Activated T-cell treated with anti-CD3 and anti-CD28 coated beads for 24 hours (primary cell): ENCODE measurements at places on chromosomes 1 and 21.

- DNase-seq: no peak
Observed at GRCh38 chr1:208350815-208351214, 106.6 kb upstream of the PLXNA2 start.

DNA sequence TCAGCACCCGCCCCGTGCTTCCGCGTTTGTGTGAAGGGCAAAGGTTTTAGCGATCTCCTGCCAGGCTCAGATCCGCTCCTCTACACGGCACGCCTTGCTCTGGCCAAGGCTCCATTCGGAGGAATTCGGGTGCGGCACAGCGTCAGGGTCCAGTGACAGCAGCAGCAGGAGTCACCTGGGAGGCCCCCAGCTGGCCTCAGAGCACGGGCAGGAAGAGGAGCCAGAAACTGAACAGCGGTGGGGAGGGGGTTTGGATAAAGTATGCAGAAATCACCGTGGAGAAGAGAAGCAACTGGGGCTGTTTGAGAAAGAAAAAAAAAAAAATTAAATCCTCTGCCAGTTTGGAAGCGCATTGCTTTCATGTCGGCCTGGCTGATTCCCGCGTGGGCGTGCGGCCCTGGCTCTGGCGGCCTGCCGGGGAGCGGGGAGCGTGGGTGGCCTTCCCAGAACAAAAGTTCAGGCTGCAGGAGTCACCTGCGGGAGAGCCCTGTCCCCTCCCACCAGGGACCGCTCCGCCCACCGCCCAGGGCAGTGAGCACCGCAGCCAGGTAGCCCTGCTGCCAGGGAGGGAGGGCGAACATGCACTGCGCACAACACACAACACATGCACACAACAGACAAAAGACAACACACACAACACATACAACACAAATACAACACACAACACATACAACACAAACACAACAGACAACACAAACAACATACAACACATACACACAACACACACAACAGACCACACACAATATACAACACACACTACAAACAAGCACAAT lies 107.6 kb downstream of the ETS2 start:
- no peak for DNase-seq

GRCh38 chr1:216081445-216081844 lies 341.8 kb downstream of the USH2A start:
- no peak for DNase-seq

- DNase-seq: no peak
Observed at GRCh38 chr1:157137408-157138219, 581 bp downstream of the ETV3 start.

GRCh38 chr1:213600879-213601278 lies 386.9 kb upstream of the PROX1 start:
- no peak for DNase-seq

- DNase-seq: no peak
Observed at GRCh38 chr1:166895766-166896165, 19.7 kb upstream of the TADA1 start.

GRCh38 chr1:29806646-29807319 lies 570.5 kb downstream of the PTPRU start:
- no peak for DNase-seq

- no peak for DNase-seq
Observed at GRCh38 chr1:50898773-50899172, 61.3 kb downstream of the FAF1 start.

DNA sequence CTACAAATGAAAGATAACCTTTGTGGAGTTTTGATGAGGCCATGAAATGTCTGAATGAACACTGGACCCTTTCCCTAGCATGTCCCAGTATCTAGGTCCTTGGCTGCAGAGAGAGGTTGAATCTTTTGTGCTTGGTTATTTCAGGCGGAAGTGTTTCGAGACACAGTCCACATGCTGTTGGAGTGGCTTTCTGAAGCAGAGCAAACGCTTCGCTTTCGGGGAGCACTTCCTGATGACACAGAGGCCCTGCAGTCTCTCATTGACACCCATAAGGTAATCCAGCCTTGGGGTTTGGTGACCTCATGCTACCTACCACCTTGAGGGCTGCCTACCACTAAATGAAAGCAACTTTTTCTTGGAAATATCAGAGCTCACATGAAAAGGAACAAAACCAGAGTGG lies 38.9 kb upstream of the BMP8A start:
- no peak for DNase-seq

- DNase-seq: no peak
Observed at GRCh38 chr1:226652613-226653012, 86.5 kb downstream of the ITPKB start.

- DNase-seq: no peak
Observed at GRCh38 chr1:152953761-152954160, 6.8 kb downstream of the SPRR5 start.

GRCh38 chr1:111690306-111690617 lies 48.9 kb downstream of the INKA2 start:
- DNase-seq: no peak

DNA sequence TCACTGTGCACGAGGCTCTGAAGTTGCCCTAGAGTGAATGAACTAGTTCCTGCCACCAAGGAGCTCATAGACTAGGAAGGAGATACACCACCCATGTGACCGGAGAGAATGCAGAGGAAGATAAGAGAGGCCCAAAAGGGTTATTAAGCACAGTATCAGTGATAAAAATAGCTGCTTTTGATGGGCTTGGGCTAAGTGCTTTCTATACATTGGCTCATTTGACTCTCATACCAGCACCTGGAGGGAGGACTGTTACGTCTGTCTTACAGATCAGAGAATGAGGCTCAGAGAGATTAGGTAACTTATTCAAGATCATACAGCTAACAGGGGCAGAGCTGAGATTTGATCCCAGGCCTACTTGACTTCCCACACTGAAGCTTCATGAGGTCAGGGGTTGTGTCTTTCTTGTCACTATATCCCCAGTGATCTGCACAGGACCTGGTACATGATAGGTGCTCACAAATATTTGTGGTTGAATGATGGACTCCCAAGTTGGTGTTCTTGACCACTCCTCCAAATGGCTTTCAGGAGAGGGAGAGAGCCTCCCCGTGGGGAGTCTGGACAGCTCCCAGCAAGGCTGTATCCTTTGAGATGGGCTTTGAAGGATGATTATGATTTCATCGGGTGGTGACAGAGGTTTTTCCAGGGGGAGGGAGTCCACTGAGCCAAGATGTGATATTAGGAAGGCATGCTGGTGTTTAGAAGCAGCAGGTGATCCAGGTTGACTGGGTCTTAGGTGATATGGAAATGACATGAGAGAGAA lies 14.4 kb downstream of the PPFIA4 start:
- no peak for DNase-seq

- DNase-seq: no peak
Observed at GRCh38 chr1:175385316-175385715, 192.7 kb upstream of the KIAA0040 start.

- no peak for DNase-seq
Observed at GRCh38 chr1:194865383-194865782, 1679.0 kb upstream of the B3GALT2 start.

GRCh38 chr1:93014168-93014567 lies 52.9 kb upstream of the DIPK1A start:
- DNase-seq: no peak

DNA sequence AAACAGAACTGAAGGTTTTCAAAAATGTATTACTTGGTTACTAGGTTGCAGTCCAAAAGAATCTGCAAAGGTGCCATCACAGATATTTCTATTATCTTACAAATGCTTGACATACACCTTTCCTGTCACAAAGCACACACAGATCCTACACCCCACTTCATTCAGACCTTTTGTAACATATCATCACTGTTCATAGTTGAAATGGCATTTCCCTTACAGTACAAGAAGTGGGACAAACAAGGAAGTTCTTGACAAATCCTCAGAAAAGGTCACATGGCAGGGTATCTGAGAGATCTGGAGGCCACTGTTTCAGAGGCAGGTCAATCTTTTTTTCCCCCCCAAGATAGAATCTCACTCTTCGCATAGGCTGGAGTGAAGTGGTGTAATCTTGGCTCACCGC lies 21.3 kb downstream of the TOR1AIP2 start:
- DNase-seq: no peak

DNA sequence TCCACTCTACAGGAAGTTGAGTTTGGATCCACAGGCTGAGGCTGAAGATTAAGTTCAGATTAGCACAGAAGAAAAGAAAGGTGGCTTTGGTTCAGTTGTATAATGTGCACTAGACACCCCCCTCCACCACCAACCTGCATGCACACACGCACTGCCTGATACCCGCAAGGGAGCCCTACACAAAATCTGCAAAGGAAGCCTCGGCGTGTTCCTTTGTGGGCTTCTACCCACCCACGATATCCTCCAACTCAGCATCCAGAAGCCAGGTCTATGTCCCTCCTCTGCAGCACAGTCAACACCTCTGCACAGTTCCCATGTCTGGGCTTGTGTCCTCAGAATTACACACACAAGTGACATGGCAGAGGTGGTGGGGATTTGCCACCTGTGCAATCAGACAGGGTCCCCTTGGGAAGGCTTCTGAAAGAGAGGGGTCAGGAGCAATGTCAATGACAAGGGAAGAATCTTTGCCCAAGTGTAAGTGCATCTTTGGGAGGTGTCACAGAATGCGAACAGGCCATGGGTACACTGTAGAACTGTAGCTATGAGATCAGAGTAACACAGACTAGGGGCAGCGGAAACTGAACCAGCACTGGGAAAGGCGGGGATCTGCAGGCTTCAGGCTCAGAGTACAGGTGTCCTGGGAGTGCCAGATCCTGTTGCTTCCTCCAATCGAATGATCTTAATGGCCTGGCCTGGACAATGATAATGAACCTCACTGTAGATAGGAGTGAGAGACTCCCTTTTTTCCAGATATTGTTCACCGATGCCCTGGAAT lies 148.6 kb upstream of the ETV3 start:
- no peak for DNase-seq

DNA sequence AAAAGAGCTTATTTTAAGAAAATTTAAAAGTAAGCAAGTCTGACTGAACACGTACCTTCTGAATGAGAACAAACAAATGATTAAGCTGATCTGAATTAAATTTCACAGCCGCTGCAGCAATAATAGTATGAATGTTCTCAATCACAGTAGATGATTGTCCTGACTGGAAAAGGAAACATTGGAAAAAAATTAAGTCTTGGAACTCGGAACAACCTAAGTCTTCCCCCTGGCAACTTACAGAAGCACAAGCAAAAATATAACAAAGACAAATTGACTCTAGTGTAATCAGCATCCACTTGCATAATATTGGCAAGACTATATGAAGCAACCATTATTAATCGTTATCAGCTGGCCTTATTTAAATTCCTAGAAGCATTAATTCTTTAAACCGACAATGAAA lies 60.5 kb downstream of the USP24 start:
- no peak for DNase-seq
